HEK293T (cell line): ENCODE measurements at places on chromosomes 4 and X.

DNA sequence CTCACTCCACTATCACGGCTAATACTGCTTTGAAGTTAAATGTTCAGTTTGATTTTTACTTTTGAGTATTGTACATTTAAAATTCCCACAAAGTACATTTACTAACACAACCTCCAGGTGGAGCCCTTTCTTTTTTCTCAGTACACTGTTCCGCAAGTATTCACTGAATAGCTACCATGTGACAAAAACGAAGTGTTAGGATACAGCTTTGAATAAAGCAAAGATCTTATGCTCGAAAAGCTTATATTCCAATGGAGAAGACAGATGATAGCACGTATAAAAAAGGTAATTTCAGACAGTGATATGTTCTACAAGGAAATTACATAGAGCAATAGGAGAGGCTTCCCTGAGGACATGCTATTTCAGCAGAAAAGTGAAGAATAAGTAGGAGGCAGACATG lies 60.7 kb upstream of the ABCG2 start:
- DNase-seq: peak; percentile 39

DNA sequence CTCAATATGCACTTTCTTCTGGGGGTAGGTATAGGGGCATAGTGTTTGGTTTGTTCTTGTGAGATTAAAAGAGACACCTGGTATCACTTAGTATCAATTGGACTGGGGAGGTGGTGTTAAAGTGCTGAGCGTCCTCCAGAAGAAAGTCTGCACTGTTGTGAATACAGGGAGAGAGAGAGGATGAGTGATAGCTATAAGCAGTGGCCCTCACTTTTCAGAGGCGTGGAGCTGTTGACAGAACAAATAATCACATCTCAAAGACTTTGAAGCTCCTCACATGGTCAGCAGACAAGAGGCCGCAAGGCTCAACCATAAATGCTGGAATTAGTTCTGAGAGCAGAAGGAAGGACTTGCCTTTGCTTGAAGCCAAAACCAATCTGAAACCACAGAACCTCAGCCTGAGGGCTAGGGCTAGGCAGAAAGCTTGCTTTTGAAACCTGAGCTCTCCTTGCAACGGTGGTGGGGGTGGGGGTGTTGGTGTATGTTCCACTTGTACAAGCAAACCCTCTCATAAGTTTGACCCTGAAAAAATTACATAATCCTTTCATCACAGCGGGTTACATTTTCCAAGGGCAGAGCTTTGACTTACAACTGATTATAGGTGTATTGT lies 123.2 kb upstream of the SCML1 start:
- peak; percentile 31 for DNase-seq

- DNase-seq: no peak
Measured at GRCh38 chr4:120771907-120772306, 150.6 kb downstream of the PRDM5 start.

DNA sequence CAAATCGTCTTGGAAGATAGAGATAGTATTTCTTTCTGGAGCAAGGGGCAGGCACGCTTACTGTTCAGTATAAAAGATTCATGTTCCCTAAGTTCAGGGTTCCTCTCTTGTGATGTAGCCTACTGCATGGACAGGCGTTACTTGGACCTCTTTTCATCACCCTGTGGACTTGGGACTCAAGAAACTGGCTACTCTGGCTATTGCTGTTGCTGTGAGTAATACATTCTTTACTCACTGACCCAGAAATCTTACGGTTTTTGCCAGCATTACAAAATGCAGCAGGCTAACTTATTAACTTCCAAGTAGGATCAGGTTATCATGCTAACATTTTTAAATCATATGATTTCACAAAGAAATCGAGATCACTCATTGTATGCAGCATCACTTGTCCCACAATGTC lies 12.8 kb upstream of the GUCY1B1 start:
- no peak for DNase-seq

GRCh38 chr4:77095101-77095821 lies 19.5 kb upstream of the CCNI start:
- peak; percentile 72 for DNase-seq

GRCh38 chr4:102500352-102500695 lies 835 bp upstream of the NFKB1 start:
- DNase-seq: no peak

DNA sequence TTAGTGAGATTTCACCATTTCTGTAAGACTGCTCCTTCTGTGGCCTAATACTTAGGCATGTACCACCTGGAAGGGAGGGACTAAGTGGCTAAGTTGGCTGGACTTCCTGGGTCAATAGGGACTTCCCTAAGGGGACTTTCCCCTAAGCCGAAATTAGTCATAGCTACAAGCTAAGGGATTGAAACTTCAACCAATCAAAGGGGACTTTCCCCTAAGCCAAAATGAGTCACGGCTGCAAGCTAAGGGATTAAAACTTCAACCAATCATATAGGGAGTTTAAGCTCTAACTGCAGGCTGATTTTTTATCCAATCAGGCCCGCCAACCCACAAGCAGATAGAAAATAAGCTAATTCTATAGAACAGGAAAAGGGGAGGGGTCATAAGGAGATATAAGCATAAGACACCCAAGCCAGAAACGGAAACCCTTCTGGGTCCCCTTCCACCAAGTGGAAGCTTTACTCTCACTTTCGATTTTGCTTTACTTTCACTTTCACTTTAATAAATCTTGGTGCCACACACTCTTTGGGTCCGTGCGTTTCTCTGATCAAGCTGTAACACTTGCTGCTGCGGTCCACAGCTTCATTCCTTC lies 382.8 kb downstream of the KLHL4 start:
- no peak for DNase-seq

- DNase-seq: no peak
Measured at GRCh38 chrX:31356275-31357212, 284.7 kb upstream of the FTHL17 start.
